Endodermal cell (in vitro differentiated cells): ENCODE measurements at places on chromosomes 1 and 21. TPM values are rescaled to one million over a fixed set of nuclear protein-coding genes. Genes with fewer than 3 reads are reported as not detected.

Gene IL19
- total RNA-seq, result not detected in 3 replicates

Gene TXNIP
- total RNA-seq, result 9.9 to 28.0 TPM (median 10.3 TPM) in 3 replicates

Gene CFHR4
- not detected in 2 replicates for total RNA-seq

Gene SH2D1B
- 0.16 TPM in 1 of 2 replicates, not detected in the other for total RNA-seq

Gene NBPF9
- 19.0 to 38.8 TPM (median 38.1 TPM) in 3 replicates for total RNA-seq

GRCh38 chr1:173429471-173430402 lies 47.4 kb upstream of the PRDX6 start:
- DNase-seq, result peak; percentile 87

GRCh38 chr1:245512980-245513578 lies 358.3 kb downstream of the KIF26B start:
- peak; percentile 76 for DNase-seq

GRCh38 chr1:182147951-182148350 lies 86.4 kb upstream of the ZNF648 start:
- no peak for DNase-seq

DNA sequence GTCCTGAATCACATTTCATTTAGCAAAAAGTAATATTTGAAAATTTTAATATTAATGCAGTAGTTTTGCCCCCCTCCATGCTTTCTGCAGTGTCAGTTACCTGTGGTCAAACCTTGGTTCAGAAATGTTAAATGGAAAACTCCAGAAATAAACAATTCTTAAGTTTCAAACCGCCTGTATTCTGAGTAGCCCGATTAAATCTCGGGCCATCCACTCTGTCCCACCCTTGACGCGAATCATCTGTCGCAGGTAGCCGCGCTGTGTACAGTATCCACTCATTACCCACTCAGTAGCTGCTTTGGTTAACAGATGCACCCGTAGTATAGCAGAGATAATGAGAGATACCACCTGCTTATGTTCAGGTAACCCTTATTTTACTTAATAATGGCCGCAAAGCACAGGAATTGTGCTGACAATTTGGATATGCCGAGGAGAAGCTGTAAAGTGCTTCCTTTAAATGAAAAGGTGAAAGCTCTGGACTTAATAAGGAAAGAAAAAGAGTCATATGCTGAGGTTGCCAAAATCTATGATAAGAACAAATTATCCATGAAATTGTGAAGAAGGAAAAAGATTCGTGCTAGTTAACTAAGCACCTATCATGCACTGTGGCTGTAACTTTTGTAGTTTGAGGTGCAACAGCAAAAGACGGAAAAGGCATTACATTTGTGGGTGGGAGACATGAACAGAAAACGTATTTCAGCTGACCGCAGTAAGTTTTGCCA lies 889 bp upstream of the SCYL3 start:
- DNase-seq, result no peak

GRCh38 chr21:21007606-21008005 lies 9.4 kb downstream of the NCAM2 start:
- DNase-seq, result no peak

- DNase-seq, result peak; percentile 59
Observed at GRCh38 chr1:173122958-173123852, 72.5 kb upstream of the TNFSF18 start.

GRCh38 chr1:67898033-67898726 lies 64.9 kb upstream of the GNG12 start:
- no peak for DNase-seq

DNA sequence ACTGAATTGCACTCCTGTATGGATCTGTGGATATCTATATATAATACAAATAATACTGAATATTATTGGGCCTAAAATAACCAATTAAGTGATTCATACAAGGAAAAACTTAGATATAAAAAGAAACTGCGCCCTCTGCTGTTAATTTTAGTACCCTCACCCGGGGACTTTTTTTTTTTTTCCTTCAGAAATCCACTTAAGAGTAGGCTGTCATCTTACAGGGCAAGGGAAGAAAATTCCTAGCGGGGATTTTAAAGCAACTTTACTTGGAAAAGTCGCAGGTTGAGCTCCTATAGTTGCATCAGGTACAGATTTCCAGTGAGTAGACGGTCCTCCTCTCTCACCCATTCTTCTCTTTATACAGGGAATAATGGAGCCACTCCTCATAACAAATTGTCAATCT lies 1.3 kb downstream of the NTNG1 start:
- no peak for DNase-seq

- no peak for DNase-seq
Observed at GRCh38 chr1:50971748-50972305, 1.8 kb downstream of the CDKN2C start.

GRCh38 chr1:220527279-220527907 lies 543 bp upstream of the MARK1 start:
- DNase-seq, result peak; percentile 74

GRCh38 chr1:170885551-170885950 lies 49.8 kb upstream of the MROH9 start:
- DNase-seq, result no peak

DNA sequence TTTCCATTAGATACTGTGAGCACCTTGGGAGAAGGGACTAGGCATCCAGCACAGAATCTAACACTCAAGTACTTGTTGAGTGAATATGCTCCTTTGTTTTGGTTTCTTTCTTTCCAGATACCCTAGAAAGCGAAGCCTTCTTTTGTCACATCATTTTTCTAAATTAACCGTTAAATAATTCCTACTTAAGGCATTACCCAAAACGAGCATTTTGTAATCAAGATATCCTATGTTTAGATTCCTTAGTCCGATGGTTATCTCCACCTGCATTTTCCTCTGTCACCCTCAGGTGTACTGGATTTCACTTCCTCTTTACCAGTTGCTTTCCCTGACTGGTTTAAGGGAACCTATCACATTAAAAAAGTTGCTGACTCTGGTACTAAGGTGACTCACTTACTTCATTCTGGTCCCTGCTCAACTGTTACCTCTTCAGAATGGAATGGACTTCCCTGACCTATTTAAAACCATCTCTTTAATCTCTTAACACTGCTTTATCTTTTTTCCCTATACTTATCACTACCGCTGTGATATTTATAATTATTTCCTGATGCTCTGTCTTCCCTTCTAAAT lies 3.2 kb downstream of the B3GALNT2 start:
- DNase-seq, result no peak

DNA sequence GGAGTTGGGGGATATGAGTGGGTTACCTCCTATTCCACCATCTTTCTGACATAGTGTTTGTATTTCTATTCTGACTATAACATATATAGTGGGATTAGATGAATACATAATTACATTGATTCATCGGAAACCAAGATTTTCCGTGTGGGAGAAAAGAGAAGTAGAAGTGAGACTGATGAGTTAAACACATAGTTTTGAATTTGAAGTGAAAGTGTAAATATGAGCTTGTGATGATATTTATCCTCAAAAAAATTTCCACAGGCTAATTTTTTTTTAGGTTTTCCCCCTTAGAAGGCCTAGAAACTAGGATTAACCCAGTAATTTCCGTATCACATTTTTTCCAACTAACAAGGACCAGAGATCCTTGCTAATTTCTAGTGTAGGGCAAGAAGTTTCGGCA lies 6.9 kb downstream of the CD1B start:
- no peak for DNase-seq
